ENCODE measurements at places on chromosomes 12 and 14. TPM values are rescaled to one million over a fixed set of nuclear protein-coding genes. Genes with fewer than 3 reads are reported as not detected.
A peak's percentile ranks its signal among the peaks of the same experiment; 100 is the strongest.

Gene B4GALNT1
- 3.5 TPM for total RNA-seq

Gene PTGDR
- 0.28 TPM for total RNA-seq

Gene EML1
- 30.2 TPM for total RNA-seq

Gene ANKRD33
- total RNA-seq, result not detected

GRCh38 chr14:26846388-26846787 lies 248.6 kb upstream of the NOVA1 start:
- no peak overlapping the region for H3K27ac ChIP-seq
- DNase-seq, result no peak
- H3K27me3 ChIP-seq, result no peaks in the 10 kb centered on the region
- no peaks in the 10 kb centered on the region for H3K36me3 ChIP-seq
- H3K4me3 ChIP-seq, result no peak overlapping the region
- H3K4me1 ChIP-seq, result no peaks in the 10 kb centered on the region

- H3K4me1 ChIP-seq, result peaks cover 65% of the 10 kb centered on the region
- H3K27ac ChIP-seq, result peak overlapping the region; percentile 62
- DNase-seq, result no peak
- H3K36me3 ChIP-seq, result peaks cover 18% of the 10 kb centered on the region
Measured at GRCh38 chr14:104794631-104794992, 936 bp downstream of the AKT1 start.

DNA sequence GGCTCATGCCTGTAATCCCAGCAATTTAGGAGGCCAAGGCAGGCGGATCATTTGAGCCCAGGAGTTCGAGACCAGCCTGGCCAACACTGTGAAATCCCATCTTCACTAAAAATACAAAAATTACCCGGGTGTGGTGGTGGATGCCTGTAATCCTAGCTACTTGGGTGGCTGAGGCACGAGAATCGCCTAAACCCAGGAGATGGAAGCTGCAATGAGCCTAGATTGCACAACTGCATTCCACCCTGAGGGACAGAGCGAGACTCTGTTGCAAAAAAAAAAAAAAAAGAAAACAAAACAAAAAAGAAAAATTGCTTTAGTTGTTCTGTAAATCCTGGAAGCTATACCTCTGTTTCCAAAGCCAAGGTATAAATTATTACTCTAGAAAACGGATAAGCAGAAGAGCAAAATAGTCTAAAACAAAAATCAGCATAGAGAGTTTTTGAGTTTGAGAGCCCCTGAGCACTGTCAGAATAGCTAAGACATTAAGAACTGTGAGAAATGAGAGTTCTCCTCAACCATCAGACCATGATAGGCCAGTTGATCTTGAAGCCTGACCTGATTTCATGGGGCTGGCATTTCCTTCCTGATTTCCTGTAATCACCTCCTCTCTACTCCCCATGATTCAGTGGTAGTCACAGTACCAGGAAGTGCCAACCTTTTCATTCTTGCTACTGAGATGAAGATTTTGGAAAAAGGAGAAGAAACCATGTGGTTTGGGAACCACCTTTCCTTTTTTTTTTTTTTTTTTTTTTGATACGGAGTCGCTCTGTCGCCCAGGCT lies 31.7 kb downstream of the ATP2A2 start:
- H3K27ac ChIP-seq, result no peak overlapping the region
- peaks cover 72% of the 10 kb centered on the region for H3K36me3 ChIP-seq
- H3K4me3 ChIP-seq, result no peak overlapping the region
- no peaks in the 10 kb centered on the region for H3K4me1 ChIP-seq
- no peaks in the 10 kb centered on the region for H3K27me3 ChIP-seq

DNA sequence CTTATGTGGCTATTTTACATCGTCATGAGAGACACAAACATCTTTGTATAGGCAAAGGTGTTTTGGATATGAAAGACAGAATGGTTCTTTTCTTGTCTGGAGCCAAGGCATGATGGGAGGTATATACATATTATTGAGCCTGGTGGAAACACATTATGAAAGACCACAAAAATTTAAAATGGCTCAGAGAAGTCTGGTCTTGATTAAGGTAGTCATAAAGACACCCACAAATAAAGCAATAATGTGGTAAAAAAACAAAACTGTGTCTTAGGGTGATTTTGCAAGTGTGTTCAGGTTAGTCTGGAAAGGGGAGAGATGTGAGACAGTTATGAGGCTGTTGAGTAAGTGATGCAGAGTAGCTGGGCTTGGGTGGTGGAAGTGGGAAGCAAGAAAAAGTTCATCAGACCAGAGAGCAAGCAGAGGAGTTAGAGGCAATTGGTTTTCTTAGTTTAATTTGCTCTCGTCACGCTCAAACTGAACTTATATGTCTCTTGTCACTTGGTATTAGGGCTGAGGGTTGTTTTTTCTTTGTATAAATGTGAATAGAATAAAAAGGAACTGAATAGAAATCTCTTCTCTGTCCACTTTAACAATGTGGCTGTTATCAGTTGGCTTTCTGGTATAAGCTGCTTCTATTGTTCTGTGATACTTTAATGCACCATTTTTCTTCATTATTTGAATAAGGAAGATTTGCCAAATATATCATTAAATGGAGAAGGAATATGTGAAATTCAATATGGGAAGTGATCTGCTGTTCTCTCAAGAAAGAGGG lies 115.0 kb downstream of the AKAP6 start:
- H3K36me3 ChIP-seq, result no peaks in the 10 kb centered on the region
- H3K27me3 ChIP-seq, result no peaks in the 10 kb centered on the region
- no peaks in the 10 kb centered on the region for H3K4me1 ChIP-seq
- no peak for DNase-seq

DNA sequence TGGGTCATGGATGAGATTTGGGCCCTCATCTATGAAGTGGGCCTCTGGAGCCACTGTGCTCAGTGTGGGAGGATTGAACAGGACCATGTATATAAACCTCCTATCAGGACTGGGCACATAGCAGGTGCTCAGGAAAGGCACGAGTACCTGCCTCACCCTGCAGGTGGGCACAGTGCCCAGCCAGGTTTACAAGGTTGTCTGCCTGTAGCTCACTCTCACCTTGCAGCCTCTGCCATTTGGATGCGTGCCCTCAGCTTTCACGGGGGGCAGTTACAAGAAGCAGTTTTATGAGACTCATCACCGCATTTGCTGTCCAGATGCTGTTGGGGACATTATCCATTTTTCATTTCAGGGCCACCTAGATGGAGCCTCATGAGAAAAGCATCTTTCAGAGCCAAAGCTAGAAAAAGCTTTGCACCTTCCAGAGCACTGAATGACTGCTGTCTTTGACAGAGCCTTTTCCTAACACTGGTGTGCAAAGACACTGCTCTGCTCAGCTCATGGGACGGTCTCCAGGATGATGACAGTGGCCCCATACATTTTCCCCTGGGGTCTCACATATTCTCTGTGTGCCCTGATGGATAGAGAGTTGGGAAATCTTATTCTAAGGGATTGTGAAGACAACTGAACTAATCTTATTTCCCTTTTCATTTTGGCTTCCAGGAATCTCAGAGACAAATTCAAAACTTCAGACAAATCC lies 327.5 kb upstream of the RTL1 start:
- H3K27me3 ChIP-seq, result no peaks in the 10 kb centered on the region
- no peak overlapping the region for H3K27ac ChIP-seq
- no peak for DNase-seq
- no peak overlapping the region for H3K4me3 ChIP-seq

- H3K27me3 ChIP-seq, result no peaks in the 10 kb centered on the region
- H3K4me3 ChIP-seq, result no peak overlapping the region
- no peak overlapping the region for H3K27ac ChIP-seq
- no peaks in the 10 kb centered on the region for H3K4me1 ChIP-seq
- no peak for DNase-seq
- H3K36me3 ChIP-seq, result no peaks in the 10 kb centered on the region
Measured at GRCh38 chr14:20711261-20711660, 22.7 kb downstream of the ANG start.
